Urothelium cell line (cell line): ENCODE measurements at places on chromosomes 5 and 9.

DNA sequence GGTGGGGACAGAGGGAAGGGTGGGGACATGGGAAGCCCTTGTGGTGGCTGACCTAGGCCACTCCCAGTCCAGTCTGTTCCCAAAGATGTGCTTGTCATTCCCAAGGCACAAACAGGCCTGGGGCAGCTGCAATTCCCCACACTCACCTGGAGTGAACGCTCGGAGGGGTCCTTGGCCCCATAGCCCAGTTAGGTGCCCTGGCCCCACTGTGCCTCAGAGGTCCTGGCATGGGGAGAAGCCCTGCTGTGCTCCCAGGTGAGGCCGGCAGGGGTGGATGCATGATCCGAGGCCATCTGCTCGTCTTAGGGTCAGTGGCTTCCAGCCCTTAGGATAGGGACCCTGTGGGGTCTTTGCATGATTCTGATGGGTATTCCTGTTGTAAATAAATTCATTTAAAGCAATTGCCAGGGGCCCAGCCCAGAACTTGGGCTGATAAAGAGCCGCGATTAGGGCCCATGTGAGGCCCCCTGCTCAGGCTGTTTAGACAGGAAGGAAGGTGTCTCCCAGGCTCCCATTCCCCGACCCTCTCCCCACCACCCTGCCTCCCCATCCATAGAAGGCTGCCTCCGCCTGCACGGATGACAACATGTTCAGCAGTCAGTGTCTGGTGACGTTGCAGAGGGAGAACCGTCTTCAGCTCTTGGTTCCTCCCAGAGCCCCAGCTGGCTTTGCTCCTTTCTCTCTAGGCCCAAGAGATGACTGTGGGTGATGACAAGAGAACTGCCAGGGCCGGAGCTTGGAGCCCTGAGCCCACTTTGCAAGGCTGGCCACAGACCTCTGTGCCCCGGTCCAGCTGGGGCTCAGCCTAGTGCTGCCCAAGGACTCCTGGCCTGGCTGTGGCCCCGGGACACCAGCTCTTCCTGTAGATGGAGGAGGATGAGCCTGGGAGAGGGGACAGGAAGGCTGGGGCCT, 28.4 kb upstream of the IRX4 start:
- DNase-seq = no peak

DNA sequence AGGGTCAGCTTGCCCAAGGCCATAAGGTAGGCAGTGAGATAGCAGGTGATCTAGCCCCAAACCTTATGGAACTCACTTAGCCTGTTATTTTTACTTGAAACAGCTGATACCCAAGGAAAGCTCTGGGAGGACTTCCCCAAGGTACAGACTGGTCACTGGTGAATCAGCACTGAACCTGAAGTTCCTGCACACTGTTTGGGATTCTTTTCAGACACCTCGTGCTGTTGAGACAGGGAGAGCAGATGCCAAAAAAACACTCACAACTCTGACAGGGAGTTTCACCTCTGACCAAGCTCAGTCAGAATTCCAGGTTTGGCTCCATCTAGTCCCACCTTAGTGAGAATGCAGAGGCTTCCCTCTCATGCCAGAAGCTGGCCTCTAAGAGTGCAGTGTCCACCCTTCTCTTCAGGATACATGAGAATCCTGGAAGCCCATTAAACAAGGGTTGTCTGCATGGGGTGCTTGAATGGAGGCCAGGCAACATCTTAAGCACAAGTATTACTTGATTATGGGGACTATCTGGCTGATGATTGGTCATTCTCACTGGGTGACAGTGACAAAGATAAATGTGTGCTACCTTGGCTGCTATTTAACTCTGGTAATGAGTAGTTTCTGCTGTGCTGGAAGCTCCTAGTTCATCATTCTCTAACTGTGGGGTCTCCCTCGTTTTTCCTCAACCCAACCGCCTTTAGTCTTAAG, 122.8 kb upstream of the SLIT3 start:
- DNase-seq = no peak

DNA sequence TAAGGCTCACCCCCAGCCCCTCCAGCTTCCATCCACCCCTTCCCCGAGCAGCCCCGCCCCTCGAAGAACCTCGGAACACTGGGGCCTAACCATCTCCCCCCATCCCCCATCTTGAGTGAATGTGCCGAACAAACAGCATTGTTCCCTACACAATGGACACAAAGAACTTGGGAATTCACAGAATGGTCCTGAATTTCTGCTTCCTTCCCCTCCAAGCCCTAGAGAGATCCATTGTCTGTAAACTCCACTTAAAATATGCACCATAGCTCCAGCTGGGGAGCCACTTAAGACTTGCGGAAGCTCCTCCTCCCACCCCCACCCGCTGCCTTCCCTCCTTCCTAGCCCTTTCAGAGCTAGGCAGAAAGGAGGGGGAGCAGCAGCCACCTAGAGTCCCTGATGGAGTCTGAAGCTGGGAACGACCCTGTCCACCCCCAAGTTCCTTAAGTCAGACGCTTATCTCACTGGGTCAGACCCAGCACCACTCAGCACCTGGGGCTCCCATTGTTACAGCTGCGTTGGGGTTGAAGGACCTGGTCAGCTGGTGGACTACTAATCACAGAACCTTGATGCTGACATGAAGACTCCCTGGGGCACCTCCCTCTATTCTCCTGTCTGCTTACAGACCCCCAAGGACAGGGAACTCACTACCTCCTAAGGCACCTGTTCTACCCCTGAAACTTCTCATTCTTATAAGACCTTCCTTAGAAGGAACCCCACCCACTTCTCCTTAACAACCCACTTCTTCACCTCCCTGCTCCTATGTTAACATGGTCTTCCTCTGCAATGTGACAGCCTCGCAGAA, 61.4 kb downstream of the PCDH1 start:
- no peak for DNase-seq

GRCh38 chr5:150253416-150254208, 36.0 kb downstream of the CAMK2A start:
- DNase-seq = no peak

DNA sequence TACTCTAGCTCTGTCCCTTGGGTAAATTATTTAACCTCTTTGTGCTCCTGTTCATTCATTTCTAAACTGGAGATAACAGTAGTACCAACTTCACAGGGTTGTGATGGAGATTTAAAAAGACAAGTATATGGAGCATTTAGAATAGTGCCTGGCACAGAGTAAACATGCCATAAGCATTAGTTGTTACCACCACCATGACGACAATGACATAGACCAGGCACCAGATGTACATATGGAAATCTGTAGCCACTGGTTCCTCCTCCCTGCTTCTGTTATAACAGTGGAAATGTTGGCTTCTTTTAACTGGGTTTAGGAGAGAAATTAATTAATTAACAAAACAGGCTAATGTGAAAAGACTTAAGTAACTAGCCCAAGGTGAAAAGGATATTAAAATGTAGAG, 217.5 kb downstream of the DENND1A start:
- DNase-seq = no peak

DNA sequence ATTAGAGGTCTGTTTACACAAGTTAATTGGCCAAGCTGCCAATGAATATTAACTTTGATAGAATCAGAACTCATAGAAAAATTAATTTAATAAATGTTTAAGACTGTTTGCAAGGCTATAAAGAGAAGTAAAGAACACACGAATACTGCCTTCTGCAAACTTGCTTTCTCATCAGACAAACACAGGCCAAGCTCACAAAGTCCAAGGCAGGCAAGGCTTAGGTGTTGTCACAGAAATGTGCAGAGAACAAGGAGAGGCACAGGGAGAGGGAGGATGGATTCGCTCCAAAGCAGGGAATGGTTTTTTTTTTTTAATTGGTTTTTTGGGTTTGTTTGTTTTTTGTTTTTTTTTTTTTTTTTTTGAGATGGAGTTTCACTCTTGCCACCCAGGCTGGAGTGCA, 43.4 kb downstream of the RETREG1 start:
- no peak for DNase-seq

DNA sequence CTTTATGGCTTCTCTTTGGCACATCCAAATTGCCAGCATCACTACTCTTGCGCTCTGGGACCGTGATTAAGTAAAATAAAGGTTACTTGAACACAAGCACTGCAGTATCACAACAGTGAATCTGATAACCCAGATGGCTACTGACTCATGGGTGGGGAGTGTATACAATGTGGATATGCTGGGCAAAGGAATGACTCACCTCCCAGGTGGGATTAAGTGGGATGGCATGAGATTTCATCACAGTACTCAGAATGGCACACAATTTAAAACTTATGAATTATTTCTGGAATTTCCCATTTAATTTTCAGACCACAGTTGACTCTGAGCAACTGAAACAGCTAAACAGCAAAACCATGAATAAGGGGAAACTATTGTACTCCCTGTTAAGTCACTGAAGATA, 4.3 kb downstream of the GFM2 start:
- DNase-seq = peak; percentile 69

DNA sequence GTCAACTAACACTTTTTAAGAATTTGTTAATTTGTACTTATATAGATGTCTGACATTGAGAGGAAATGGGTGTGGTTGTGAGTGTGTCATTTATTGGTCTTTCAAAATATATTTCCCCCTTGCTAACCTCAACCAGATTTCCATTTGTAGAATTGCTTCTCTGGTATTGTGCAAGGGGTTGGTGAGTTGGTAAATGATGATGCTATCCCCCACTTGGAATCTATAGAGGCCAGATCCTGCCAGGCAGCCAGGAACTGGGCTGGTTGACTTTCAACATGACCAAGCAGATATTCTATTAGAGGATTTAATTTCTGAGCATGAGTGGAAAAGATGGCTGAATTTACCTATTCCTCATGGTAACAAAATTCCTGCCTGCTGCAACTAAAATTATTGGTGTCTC, 306.6 kb upstream of the KIF2A start:
- no peak for DNase-seq

DNA sequence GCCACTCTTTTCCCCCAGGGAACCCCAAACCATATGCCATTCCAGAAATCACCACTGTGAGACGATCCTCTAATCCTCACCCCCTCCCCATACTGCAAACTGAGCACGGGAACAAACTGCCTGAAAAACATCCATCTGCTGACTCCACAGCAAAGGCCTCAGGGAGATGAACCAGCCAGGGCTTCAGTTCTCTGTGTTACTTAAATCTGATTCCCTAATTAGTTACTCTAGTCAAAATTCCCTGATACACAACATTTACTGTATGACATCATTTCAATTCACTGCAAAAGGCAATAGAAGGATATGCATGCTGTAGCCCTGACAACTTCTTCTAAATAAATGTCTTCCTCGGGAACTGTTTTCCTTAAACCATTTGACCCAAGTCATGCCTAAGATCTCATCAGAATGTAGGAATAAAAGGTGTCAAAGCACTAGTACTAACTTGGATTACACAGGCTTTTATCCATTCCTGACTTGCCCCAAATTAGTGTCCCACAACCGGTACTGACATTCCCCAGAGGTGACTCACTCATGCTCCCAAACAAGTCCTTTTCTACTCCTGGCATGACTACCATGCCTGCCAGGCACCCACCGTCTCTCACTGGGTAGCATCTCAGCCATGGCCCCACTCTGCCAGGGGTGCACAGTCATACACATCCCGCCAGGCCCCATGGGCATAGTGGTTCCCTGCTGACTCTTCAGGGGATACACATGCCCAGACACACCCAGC, 35.0 kb downstream of the MTX3 start:
- peak; percentile 87 for DNase-seq

DNA sequence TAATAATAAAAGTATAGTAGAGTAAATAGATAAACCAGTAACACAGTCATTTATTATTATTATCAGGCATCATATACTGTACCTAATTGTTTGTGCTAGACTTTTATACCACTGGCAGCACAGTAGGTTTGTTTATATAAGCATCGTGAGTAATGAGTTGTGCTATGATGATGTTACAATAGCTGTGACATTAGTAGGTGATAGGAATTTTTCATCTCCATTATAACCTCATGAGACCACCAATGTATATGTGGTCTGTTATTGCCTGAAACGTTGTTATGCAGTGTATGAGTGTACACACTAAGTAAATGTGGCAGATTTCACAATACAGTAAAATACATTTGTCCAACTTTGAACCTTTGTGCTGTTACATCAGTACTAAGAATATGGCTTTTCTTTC, 72.7 kb upstream of the SPATA31D4 start:
- no peak for DNase-seq

- DNase-seq = no peak
Measured at GRCh38 chr9:115989831-115990230, 163.8 kb upstream of the PAPPA start.

- peak; percentile 85 for DNase-seq
Measured at GRCh38 chr5:173573126-173573960, 43.1 kb downstream of the BOD1 start.

- no peak for DNase-seq
Measured at GRCh38 chr9:114938687-114939575, 8.5 kb upstream of the TNFSF8 start.

DNA sequence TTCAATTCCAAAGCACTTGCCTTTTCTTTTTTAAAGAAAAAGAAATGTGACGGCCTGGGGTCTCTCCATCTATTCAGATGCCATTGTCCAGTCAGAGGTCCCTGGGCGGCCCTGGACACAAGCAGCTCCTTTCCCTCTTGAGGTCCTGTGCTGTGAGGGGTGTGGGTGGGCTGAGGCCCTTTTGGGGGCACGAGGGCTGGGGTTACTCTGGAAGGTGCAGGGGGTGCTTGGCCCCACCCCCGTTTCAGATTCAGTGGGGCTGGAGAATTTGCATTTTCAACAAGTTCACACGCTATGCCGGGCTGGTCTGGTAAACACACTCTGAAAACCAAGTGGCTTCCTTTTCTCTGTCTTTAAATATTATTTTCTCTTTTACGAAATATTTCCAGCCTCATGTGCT, 91.4 kb upstream of the PHYKPL start:
- no peak for DNase-seq

GRCh38 chr5:145345511-145346287, 489.4 kb downstream of the PRELID2 start:
- DNase-seq = no peak

DNA sequence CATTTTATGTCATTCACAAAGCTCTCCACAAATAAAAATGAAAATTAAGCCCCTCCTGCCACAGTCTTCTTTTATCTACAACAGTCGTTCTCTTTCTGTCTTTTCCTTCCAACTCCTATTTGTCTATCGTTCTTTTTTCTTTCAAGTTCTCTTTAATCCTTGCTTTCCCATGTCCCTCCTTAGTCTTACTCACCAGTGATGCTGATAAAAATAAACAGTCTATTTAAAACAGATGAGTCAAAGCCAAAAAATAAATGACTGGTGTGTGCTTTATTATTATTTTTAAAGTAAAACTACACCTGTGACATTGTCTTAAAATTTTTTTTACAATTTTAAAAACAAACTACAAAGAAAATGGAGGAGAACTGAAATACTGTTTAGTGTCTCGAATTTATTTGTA, 137.1 kb upstream of the TMEM161B start:
- no peak for DNase-seq

- no peak for DNase-seq
Measured at GRCh38 chr9:109769250-109769649, 10.7 kb upstream of the PALM2AKAP2 start.

DNA sequence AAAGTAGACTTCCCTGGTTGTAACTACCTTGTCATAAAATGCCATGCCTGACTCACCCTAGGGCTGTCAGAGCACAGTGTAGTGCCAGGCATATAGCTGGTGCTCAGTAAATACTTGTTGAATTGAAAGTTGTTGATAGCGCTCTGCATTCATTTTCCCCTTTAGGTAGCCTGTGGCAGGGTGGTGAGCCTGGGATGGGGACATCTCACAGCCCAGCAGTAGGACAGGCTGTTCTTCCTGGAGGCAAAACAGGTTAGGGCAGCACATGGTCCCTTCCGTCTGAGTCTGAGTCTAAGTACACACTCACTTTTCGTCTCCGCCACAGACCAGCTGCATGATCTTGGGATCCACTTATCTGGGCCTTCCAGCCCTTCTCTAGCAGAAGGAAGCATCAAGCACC, 401.9 kb downstream of the ZSWIM6 start:
- no peak for DNase-seq

- no peak for DNase-seq
Measured at GRCh38 chr9:94472806-94473360, 82.0 kb upstream of the PCAT7 start.

- DNase-seq = peak; percentile 44
Measured at GRCh38 chr5:14914623-14915260, 43.2 kb upstream of the ANKH start.
